Thoracic aorta (tissue), 2 donors: ENCODE measurements at places on chromosomes 1 and 21. TPM values are rescaled to one million over a fixed set of nuclear protein-coding genes. Genes with fewer than 3 reads are reported as not detected.

GRCh38 chr1:115694805-115695204 lies 53.0 kb downstream of the VANGL1 start:
- peaks cover 28% of the 10 kb centered on the region for H3K36me3 ChIP-seq
- no peak overlapping the region for H3K27ac ChIP-seq
- DNase-seq, result no peak
- no peaks in the 10 kb centered on the region for H3K4me1 ChIP-seq

GRCh38 chr1:10431070-10431730 lies 967 bp downstream of the CENPS start:
- H3K36me3 ChIP-seq, result no peaks in the 10 kb centered on the region
- no peak overlapping the region for H3K27ac ChIP-seq
- DNase-seq, result no peak
- H3K4me3 ChIP-seq, result peak overlapping the region; percentile 88

Gene FCRL4
- not detected for total RNA-seq

Gene CHIA
- not detected for total RNA-seq

- DNase-seq, result no peak
- peaks cover 15% of the 10 kb centered on the region for H3K36me3 ChIP-seq
- no peak overlapping the region for H3K4me3 ChIP-seq
- H3K27me3 ChIP-seq, result no peaks in the 10 kb centered on the region
- no peak overlapping the region for H3K27ac ChIP-seq
Observed at GRCh38 chr1:88800382-88801051, 90.8 kb downstream of the GTF2B start.
